Fibroblast of mammary gland (primary cell): ENCODE measurements at places on chromosomes 6 and 20.
A peak's percentile ranks its signal among the peaks of the same experiment; 100 is the strongest.

DNA sequence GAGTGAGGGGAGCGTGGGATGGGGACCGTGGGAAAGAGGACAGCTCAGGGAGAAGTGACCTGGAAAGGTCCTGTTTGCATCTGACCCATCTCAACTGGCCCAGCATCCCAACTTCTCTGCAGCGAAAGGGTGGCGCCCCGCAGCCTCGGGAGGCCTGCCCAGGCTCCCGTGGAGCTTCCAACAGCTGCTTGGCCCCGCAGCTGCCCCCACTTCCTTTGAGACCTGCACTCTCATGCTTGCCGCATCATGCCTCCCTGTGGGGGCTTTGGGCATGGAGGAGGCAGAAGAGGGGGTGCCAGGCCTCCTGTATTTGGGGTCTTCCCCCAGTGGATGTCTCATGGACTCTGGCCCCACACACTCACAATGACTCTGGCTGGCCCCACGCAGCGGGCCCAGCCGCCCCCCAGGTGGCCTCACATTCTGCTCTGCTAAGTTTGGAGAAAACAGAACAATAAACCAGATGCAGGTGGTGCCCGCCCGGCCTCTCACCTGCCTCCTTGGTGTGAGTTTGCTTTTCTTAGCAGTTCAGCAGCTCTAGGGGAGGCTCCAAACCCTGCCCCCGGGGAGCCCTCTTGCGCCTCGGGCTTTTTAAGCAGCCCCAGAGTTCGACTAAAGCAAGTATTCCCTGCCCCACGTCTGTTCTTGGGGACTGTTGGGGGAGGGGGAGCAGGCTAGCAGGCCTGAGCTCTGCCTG is 40.7 kb downstream of the CPXM1 start:
- no peak for DNase-seq

GRCh38 chr6:169168302-169168630 is 85.4 kb downstream of the THBS2 start:
- DNase-seq, result no peak

GRCh38 chr6:2441601-2442475 is 196.4 kb upstream of the GMDS start:
- DNase-seq, result no peak

DNA sequence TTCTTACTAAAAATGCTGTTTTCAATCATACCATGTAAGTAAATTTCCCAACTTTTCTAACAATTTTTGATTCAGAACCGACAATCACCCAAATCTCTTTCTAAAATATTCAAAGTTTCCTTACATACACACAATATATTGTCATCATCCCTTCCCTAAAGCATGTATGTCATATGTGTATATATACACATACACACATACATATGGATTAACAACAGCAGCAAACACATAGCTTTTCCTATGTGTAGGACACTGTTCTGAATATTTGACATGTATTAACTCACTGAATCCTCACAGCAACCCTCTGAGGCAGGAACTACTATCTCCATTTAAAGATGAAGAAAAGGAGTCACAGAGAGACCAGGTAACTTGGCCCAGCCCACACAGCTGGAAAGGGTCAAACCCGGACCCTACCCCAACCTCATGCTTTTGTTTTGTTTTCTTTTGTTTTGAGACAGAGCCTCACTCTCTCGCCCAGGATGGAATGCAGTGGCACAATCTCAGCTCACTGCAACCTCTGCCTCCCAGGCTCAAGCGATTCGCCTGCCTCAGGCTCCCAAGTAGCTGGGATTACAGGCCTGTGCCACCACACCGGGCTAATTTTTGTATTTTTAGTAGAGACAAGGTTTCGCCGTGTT is 7.2 kb downstream of the FYN start:
- DNase-seq, result no peak

DNA sequence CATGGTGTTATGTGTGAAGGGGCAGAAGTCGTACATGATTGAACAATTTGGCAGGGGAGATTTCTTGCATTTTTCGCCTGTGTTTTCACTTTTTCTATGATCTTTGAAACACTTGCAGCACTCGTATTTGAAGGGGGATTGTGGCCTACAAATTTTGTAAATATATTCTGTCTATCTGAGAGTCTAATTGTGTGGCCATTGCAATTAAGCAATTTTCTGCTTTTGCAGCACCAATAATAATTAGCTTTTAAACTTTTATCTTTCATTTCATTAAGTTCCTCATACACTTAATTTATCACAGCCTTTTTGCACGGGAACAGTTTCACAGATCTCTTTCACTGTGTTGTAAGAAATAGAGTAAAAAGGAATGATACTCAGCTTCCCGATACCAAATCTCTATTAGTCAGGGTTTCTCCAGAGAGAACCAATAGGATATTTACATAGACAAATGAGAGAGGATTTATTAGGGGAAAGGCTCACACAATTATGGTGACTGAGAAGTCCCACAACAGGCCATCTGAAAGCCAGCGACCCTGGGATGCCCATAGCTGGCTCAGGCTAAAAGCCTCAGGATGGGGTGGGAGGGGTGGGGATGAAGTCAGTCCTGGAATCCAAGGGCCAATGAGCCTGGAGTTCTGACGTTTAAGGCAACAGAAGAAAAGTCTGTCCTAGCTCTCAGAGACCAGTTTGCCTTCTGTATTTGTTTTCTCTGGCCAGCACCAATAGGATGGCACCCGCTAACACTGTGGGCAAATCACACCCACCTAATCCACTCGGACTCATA is 58.3 kb downstream of the KIF6 start:
- DNase-seq, result no peak

DNA sequence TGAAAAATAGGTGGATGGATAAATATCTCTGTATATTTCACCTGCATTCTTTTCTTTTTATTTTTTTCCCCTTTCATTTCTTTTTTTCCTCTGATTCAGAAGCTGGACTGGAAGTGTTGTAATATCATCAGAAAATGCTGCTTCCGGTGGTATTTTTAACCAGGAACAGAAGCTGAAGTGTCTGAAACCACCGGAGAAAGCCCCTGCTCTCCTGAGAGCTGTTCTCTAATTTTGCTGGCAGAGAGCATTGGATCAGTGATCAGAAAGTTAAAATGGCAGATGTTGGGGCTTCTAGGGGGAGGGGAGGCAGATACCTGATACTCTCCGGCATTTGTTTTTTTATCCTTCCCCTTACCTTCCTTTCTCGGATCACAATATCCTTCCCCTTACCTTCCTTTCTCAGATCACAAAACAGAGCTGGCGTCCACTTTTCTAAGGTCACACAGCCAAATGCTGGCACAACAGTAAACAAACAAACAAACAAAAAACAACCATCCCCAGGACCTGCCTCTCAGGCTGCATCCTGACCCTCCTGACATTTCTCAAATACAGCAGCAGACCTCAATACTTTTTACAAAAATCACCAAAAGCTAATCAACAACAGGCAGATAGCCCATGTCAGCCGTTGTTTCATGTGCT is 143.2 kb upstream of the ZNF217 start:
- peak; percentile 44 for DNase-seq

- DNase-seq, result peak; percentile 20
Measured at GRCh38 chr20:61722146-61722678, 343.5 kb downstream of the TAF4 start.

GRCh38 chr6:484746-485145 is 93.2 kb downstream of the IRF4 start:
- DNase-seq, result no peak

GRCh38 chr20:62238569-62239277 is 402 bp downstream of the OSBPL2 start:
- no peak for DNase-seq

DNA sequence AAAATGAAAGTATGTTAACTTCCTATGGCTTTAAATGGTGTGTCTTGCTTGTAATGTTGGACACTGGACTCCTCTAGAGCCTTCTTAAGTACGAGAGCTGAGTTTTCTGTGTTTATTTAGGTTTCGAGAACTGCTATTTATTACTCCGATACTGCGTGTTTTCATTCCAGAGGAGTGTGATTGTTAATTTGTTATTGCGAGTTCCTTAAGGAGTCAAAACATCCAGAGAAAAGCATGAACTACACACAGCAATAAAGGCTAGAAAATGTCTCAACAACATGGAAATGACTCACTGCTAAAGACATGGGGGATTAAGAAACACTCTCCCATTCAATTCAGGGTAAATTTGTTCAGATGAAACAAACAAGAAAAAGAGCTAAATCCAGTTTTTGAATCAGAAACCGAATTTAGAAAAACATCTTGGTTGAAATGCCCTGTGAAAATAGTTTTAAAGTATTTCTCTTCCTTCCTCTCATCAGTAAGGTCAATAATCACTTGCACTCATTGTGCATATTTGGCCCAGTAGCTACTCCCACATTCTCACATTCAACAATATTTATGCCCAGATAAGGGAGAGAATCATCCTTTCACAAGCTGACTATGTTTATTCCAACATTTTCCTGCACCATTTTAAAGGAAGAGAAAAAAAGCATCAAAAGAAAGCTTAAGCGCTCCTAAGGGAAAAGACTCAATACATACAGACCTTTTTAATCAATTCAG is 36.0 kb downstream of the ATXN1 start:
- peak; percentile 82 for DNase-seq

DNA sequence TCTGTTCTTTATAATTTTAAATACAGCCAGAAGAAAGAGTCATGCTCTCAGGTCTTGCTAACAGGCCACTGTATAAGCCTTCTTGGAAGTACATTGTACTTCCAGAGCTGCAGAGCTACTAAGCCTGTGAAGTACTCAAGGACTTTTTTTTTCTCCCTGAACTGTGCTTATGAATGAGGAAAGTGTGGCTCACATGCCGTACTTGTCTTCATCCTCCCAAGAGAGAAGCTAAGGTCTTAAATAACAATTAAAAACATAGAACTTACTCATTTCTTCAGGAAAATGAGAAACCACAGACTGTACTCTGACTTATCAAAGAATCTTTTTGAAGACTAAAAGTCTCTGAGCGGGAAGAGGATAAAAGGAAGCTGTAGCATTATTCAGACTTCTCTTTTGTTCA is 218.3 kb downstream of the HTR1B start:
- peak; percentile 3 for DNase-seq

GRCh38 chr6:170298688-170299087 is 7.8 kb upstream of the DLL1 start:
- DNase-seq, result no peak

- DNase-seq, result no peak
Measured at GRCh38 chr20:44087051-44087856, 99.7 kb downstream of the JPH2 start.

GRCh38 chr20:37680420-37680819 is 13.4 kb upstream of the CTNNBL1 start:
- peak; percentile 49 for DNase-seq

GRCh38 chr6:52155791-52156576 is 30.2 kb upstream of the IL17A start:
- no peak for DNase-seq

DNA sequence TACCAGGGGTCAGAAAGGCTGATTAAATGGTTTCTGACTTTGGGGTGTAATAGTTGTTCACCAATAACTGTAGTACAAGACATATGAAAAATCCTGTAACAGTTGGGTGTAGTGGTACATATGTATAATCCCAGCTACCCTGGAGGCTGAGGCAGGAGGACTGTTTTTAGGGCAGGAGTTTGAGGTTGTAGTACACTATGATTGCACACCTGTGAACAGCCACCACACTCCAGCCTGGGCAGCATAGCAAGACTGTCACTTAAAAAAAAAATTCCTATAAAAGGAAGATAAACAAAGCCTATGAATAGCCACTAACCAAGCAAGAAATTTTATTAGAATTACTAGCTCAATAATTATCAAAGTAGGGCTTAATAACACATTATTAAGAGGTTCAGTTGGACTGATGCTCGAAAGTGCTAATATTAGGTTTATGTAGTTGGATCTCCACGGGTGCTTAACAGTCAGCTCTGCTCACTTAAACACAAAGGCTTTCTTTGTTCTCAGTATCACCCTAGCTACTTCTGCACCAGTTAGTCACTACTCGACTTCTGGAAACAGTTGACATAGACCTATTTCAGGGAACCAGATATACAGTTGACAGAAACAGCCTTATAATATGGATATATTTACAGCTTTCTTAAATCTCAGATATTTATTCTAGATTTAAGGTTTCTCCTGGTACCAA is 113.0 kb downstream of the MTFR2 start:
- no peak for DNase-seq

DNA sequence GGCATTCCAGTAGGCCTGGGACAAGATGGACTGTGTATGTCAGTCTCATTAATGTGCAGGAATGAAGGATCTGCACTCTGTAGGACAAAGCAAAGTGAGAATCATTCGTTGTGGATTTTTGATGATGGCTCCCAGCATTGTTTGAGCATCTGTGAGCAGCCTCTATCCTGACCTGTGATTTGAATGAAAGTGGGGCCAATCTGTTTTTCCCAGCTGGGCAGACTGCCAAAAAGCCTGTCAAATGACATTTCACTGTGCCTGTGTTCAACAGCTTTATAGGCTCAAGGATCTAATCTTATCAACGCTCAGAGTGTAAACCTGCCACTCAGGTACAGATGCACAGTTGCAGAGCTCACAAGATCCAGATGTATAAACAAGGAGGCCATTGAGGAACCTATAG is 86.7 kb upstream of the SYNDIG1 start:
- DNase-seq, result no peak

GRCh38 chr6:77466055-77466450 is 2.8 kb upstream of the HTR1B start:
- DNase-seq, result peak; percentile 76

GRCh38 chr6:158321960-158322359 is 9.7 kb downstream of the TULP4 start:
- DNase-seq, result peak; percentile 74

DNA sequence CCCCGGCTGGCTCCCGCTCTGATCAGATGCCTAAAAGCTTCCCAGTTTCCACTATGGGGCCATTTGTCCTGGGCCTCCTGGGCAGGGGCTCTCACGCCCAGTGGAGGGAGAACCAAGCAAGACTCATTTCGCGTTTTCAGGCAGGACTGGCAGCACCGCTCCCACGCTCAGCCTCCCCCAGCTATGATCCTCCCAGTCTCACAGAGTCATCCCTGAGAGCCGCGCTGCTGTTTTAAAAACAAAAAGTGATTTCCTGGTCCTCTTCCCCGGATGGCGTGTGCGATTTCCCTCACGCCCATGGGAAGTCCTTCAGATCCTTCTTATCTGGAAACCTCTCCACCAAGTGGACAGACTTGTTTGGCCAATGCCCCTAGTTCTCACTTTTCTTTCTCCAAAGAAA is at the start of gene ADGRF5:
Gene ADGRF5 (minus strand): TSS at position 208 of the 400 bp plus-strand sequence. CDS start 15,176 bp downstream, outside the sequence.
- DNase-seq, result no peak

DNA sequence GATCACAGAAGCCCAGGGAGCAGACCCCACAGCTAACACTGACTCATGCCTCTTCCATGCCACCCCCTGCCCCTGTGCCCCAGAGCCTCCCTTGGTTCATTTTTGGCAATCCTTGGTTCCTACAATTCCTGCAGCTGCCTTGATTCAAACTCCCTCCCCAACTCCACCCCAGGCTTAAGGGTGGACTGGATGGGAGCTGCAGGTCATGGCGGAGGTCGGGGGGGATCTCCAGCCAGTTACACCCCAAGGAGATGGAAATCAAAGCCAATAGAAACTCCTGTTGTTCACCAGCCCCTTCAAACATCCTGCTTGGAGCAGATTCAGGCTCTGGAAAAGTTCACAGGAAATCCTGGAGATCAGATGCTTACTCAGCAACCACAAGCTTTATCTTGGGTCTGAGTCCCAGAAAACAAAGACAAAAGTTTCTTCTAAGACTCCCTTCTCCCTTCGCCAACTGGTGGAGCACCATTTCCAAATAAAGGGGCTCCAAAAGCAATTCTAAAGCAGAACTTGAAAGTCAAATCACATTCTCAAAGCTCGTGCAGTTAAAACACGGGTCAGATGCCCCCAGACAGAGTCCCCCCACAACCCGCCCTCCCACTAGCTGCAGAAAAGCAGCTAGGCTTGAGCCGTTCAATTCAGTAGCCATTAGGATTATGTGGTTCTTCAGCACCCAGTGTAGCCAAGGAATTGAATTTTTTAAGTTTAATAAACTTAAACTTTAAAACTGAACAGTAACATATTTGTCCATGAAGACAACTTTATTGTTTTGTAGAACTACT is 149.5 kb downstream of the ANKRD60 start:
- peak; percentile 55 for DNase-seq

- DNase-seq, result no peak
Measured at GRCh38 chr6:123785039-123785438, 18.6 kb upstream of the NKAIN2 start.
